ENCODE measurements at places on chromosomes 5 and 9. TPM values are rescaled to one million over a fixed set of nuclear protein-coding genes. Genes with fewer than 3 reads are reported as not detected.

- H3K4me3 ChIP-seq = no peak overlapping the region
- H3K27me3 ChIP-seq = no peaks in the 10 kb centered on the region
- no peak for DNase-seq
These were observed 261.6 kb upstream of the VLDLR start for GRCh38 chr9:2359891-2360471.

DNA sequence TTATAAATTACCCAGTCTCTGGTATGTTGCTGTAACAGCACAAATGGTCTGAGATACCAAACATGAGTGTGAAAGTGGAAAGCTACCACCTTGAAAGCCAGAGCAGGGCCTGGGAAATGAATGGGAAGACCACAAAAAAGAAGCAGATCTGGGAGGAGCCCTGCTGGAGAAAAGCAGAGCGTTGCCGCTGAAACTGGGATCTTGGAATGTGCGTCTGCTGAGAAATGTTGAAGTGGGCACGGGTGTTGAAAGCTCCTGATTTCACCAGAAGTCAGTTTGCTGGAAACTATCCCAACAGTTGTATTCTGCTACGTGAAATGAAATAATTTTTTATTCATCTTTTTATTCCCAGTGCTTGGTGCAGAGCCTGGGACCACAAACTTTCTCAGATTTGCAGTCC is 40.0 kb downstream of the NUDT12 start:
- no peak overlapping the region for H3K4me3 ChIP-seq
- no peak overlapping the region for H3K27ac ChIP-seq
- no peaks in the 10 kb centered on the region for H3K27me3 ChIP-seq
- no peaks in the 10 kb centered on the region for H3K4me1 ChIP-seq

POC5 gene
- total RNA-seq = 28.5 TPM

C8G gene
- 0.75 TPM for total RNA-seq

CD74 gene
- not detected for total RNA-seq

OLFM1 gene
- total RNA-seq = 278 TPM

- no peak overlapping the region for H3K4me3 ChIP-seq
- no peaks in the 10 kb centered on the region for H3K36me3 ChIP-seq
- DNase-seq = peak; percentile 1
- H3K27me3 ChIP-seq = no peaks in the 10 kb centered on the region
- H3K27ac ChIP-seq = no peak overlapping the region
These were observed 88.4 kb upstream of the RGS7BP start for GRCh38 chr5:64417390-64417789.

- no peaks in the 10 kb centered on the region for H3K36me3 ChIP-seq
- peak overlapping the region; percentile 82 for H3K27ac ChIP-seq
- H3K4me3 ChIP-seq = peak overlapping the region; percentile 25
- no peaks in the 10 kb centered on the region for H3K27me3 ChIP-seq
These were observed 140.4 kb downstream of the ESM1 start for GRCh38 chr5:54844905-54845566.

C9orf57 gene
- total RNA-seq = not detected

TOMM5 gene
- 247 TPM for total RNA-seq

DNA sequence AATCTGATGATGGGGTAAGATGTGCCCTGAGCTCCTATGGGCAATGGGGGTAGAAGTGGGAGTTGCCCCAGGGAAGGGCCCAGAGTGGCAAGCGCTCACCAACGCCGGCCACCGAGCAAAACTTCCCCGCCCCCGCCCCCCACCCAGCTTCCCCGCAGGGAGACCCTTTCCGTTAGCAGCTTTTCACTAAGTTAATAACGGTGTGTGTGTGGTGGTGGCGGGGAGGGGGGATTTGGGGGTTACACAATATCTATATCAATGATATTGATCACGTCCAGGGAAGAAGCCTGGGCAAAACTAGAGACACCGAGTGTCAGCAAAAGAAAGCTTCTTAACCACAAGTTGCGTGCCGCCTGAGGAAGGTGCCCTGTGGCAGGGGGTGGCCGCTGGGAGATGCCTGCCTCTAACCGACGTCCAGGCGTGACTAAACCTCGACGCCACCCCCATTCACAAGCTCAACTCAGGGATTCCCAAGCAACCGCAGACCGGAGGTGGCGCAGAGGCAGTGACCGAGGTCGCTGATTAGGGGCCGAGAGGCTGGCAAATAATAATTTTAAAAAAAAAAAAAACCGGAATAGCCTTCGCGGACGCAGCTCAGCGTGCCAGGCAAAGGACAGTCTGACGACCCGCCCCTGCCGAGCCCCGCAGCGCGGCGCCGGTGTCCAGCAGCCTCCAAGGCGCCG is 222.6 kb downstream of the MEF2C start:
- no peak overlapping the region for H3K27ac ChIP-seq
- H3K4me1 ChIP-seq = peaks cover 20% of the 10 kb centered on the region
- DNase-seq = no peak

GRCh38 chr5:146794326-146795029 is 84.1 kb downstream of the PPP2R2B start:
- H3K27me3 ChIP-seq = peaks cover 58% of the 10 kb centered on the region
- no peak overlapping the region for H3K4me3 ChIP-seq
- no peak overlapping the region for H3K27ac ChIP-seq
- no peaks in the 10 kb centered on the region for H3K36me3 ChIP-seq

GLRA1 gene
- total RNA-seq = not detected

GRCh38 chr9:108636013-108636412 is 219.8 kb downstream of the ACTL7B start:
- H3K27ac ChIP-seq = no peak overlapping the region
- H3K4me1 ChIP-seq = no peaks in the 10 kb centered on the region
- H3K27me3 ChIP-seq = no peaks in the 10 kb centered on the region
- H3K4me3 ChIP-seq = no peak overlapping the region

GRCh38 chr5:55222985-55223811 is 3.9 kb downstream of the MCIDAS start:
- H3K27ac ChIP-seq = no peak overlapping the region

- peaks cover 35% of the 10 kb centered on the region for H3K4me1 ChIP-seq
- no peak overlapping the region for H3K27ac ChIP-seq
- peaks cover under 1% of the 10 kb centered on the region for H3K36me3 ChIP-seq
- DNase-seq = no peak
- H3K27me3 ChIP-seq = no peaks in the 10 kb centered on the region
These were observed 215.3 kb downstream of the NFIB start for GRCh38 chr9:14098486-14099180.

DNA sequence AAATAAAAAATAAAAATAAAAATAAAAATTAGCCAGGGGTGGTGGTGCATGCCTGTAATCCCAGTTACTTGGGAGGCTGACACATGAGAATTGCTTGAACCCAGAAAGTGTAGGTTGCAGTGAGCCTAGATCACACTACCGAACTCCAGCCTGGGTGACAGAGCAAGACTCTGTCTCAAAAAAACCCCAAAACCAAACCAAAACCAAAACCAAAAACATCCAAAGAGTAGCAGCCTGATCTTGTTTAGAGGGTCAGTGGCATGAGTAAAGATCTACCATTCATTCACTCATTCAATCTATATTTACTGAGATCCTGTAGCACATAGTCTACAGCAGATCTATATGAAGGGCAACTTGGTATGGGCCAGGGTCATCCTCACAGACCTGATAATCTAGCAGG is 202.4 kb downstream of the MAPKAP1 start:
- no peaks in the 10 kb centered on the region for H3K27me3 ChIP-seq
- no peaks in the 10 kb centered on the region for H3K4me1 ChIP-seq
- no peak for DNase-seq
- H3K4me3 ChIP-seq = no peak overlapping the region

RNF224 gene
- 0.17 TPM for total RNA-seq

- H3K27ac ChIP-seq = no peak overlapping the region
- H3K4me3 ChIP-seq = no peak overlapping the region
- H3K27me3 ChIP-seq = no peaks in the 10 kb centered on the region
These were observed 1470.6 kb downstream of the MAT2B start for GRCh38 chr5:164975986-164976385.

GRCh38 chr5:1827025-1827885 is 26.0 kb downstream of the NDUFS6 start:
- H3K4me3 ChIP-seq = no peak overlapping the region
- DNase-seq = no peak
- no peaks in the 10 kb centered on the region for H3K4me1 ChIP-seq
- H3K27me3 ChIP-seq = no peaks in the 10 kb centered on the region
- no peak overlapping the region for H3K27ac ChIP-seq

GRCh38 chr9:35675204-35675603 is 1.5 kb downstream of the CA9 start:
- no peaks in the 10 kb centered on the region for H3K27me3 ChIP-seq
- no peaks in the 10 kb centered on the region for H3K4me1 ChIP-seq
- H3K36me3 ChIP-seq = no peaks in the 10 kb centered on the region
- no peak for DNase-seq
- peak overlapping the region; percentile 44 for H3K4me3 ChIP-seq

DNA sequence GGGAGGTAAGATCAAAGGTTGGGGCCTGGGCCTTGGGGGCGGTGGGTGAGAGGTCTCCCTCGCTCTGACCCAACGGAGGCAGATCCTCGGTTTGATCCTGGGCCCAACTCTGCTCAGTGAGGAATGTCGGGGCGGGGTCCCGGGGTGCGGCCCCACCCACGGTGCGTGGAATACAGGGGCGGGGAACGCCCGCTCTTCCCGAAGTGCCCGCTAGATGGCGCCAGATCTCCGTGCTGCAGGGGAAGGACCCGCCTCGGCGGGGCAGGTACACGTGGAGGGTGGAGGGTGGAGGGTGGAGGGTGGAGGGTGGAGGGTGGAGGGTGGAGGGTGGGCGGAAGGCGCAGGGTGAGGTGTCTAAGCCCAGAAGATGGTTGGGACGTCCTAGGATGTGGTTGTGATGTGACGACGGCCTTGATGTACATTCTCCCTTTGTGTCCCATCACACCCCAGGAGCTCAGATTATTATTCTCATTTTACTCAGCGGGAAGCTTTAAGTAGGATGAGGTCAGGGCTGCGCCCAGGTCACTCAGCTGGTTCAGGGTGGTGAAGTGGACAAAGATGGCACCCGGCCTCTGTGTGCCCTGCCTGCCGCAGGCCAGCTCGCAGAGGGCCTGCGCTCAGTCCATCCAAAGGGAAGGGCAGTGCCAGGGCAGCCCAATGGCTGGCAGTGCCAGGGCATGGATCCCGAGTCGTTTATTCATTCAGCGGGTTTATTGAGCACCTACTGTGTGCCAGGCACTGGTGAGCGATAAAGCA is 9.4 kb upstream of the RPS14 start:
- H3K36me3 ChIP-seq = no peaks in the 10 kb centered on the region
- DNase-seq = peak; percentile 86
- no peaks in the 10 kb centered on the region for H3K4me1 ChIP-seq
- H3K4me3 ChIP-seq = peak overlapping the region; percentile 27

SAP30L gene
- total RNA-seq = 32.0 TPM

DNA sequence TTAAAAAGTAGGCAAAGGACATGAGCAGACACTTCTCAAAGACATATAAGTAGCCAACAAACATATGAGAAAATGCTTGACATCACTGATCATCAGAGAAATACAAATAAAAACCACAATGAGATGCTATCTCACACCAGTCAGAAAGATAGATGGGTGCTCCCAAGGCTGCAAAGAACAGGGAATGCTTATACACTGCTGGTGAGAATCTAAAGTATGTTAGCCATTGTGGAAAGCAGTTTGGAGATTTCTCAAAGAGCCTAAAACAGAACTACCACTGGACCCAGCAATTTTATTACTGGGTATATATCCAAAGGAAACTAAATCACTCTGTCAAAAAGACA is 154.2 kb downstream of the NDUFS4 start:
- no peak for DNase-seq
- no peaks in the 10 kb centered on the region for H3K4me1 ChIP-seq
- no peak overlapping the region for H3K27ac ChIP-seq
- no peaks in the 10 kb centered on the region for H3K36me3 ChIP-seq
- no peak overlapping the region for H3K4me3 ChIP-seq

DNA sequence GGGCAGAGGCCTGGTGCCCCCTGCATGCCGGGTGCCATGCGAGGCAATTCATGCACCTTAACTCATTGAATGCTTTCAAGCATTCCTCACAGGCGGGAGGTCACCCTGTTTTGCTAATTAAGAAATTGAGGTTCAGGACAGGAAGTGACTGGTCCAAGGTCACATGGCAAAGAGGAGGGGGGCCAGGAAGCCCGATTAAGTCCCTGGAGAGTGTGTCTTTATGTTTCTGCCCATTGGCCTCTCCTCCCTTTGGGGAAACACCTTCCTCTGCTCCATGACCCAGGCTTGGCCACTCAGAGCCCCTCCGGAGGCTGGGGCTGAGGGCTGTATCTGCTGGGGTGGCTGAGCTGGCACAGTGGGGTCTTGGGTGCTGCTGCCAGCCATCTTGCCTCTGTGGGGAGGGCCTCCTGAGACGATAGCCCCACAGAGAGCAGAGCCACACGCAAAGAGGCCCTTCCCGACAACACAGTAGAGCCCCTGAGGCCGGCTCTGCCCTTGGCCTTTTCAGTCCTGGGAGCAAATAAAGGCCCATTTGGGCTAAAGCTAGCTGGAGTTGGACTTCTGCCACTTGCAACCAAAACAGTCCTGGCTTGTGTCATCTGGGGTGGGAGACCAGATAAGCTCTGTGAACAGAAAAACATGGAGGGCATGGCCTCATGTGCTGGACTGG is 90.8 kb upstream of the NEURL1B start:
- H3K27me3 ChIP-seq = no peaks in the 10 kb centered on the region
- H3K27ac ChIP-seq = no peak overlapping the region
- no peak overlapping the region for H3K4me3 ChIP-seq
- DNase-seq = no peak

ZNF300 gene
- 13.1 TPM for total RNA-seq

DNA sequence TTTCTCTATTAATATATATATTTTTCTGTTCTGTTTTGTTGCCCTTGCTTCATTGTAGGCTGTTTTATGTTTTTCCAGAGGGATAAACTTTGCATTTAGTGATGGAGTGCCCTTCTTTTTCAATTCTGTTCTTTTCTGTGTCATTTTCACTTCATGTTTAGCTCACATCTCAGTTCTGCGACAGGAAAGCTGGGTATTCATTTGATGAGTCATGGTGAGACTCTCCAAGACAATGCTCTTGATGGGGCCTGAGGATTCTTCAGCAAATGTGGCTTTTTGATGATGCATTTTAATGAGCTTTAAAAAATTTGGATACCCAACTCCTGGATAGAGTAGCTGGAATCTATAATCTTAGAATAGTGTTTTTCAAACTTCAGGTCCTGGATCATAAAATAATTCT is 56.5 kb upstream of the SPATA31D4 start:
- H3K27me3 ChIP-seq = no peaks in the 10 kb centered on the region
- DNase-seq = peak; percentile 26
- no peaks in the 10 kb centered on the region for H3K36me3 ChIP-seq

- H3K27me3 ChIP-seq = no peaks in the 10 kb centered on the region
- no peak overlapping the region for H3K27ac ChIP-seq
- no peak overlapping the region for H3K4me3 ChIP-seq
These were observed 46.4 kb upstream of the CHD1 start for GRCh38 chr5:98975223-98975622.

NPR3 gene
- total RNA-seq = 6.0 TPM
